CD4-positive, alpha-beta T cell treated with Interleukin-15 for 4 hours (primary cell): ENCODE measurements at places on chromosomes 5 and 9.
A peak's percentile ranks its signal among the peaks of the same experiment; 100 is the strongest.

GRCh38 chr5:67935908-67936566 is 279.5 kb upstream of the PIK3R1 start:
- no peak for DNase-seq

DNA sequence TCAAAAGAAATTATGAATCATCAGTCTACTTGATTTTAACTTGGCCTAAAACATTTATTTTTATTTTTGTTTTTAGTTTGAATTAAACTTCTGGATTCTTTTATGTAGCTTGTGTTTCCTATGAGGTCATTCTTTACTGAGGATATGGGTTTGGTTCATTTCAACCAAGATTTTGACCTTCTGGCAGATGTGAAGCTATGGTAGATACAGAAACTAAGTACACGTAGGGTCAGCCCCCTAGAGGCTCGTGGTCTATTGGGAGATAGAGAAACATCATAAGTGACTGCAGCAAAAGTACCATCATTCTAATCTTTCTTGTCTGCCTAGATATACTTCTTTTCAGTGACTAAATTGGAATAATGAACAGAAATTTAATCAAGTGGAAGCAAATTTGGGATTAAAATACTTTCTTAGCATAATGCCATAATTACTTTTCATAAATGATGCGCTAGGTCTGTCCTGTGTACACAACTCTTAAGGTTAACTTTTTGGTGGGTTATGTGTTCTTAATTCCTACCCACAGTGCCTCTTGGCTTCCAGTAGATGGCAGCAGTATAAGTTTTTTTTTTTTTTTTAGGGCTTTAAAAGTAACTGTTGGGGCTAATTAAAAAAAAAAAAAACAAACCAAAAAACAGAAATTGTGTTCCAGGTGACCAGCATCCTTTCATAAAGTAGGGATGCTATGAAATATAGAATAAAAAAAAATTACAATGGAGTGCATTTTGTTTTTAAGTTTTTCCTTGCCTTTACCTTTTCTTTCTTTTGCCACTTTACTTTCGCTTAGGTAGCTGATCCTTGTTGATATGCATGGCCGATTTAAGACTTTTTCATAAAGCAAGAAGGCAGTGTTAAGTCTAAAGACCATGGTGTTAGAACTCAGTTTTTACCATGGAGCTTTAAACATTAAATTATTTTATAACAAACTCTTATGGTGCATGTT is 49.9 kb downstream of the LRRTM2 start:
- DNase-seq, result no peak

GRCh38 chr5:64156261-64156660 is 9.4 kb upstream of the RNF180 start:
- no peak for DNase-seq

DNA sequence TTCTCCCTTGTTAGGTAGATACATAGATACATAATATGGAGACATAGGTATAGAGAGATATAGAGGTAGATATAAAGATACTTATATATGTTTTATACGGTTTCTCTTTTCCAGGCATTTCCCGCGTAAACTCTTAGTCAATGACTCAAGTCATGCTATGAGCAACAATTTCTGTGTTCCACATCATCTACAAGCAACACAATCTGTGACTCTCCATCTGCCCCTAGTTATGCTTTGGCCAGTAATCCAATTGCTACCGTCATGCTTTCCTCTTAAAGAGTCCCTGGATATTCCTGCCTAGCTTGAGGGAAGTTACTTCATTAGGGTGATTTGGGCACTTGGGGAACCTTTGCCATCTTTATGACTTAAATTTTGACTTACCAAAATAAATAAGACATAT is 129.0 kb upstream of the ADAMTS16 start:
- DNase-seq, result no peak

- peak; percentile 88 for DNase-seq
These were observed 3.6 kb upstream of the PFN3 start for GRCh38 chr5:177403792-177404640.

GRCh38 chr9:98091735-98092612 is 27.0 kb downstream of the TRIM14 start:
- DNase-seq, result no peak

DNA sequence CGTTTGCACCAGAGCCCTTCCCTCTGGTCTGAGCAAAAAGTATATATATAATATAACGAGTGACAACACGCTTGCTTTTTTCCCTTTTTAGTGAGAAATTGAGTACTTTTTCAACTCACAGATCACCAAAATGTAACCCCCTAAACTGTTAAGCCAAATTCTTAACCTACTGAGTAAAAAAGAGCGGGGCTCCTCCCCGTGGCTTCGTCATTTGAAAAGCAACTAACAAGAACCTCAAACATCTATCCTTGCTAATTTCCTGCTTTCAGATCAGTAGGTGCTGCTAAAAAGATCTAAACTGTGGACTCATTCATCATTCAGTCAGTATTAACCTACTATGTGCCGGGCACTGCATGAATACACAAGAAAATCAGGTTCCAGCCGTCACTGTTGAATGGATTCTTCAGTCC is 1.0 kb upstream of the PTBP3 start:
- DNase-seq, result peak; percentile 62

GRCh38 chr5:158852622-158853021 is 247.1 kb downstream of the EBF1 start:
- no peak for DNase-seq

- DNase-seq, result no peak
These were observed 670.8 kb downstream of the ACTL7B start for GRCh38 chr9:108184941-108185340.

DNA sequence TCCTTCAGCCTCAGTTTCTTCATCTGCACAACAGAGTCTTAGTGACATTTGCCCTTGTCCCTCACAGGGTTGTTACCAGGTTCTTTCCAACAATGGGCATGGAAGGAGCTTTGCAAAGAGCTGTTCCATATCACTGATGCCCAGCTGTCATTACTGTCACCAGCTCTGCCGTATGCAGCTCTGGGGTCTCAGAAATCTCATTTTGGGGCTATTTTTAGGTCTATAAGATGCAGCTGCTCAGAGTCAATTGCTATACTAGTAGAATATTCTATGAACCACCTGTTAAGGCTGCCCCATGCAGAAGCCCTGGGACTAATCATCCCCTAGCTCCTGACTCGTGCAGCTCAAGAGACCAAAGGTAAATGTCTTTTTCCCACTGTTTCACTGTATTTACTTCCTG is 105.1 kb upstream of the TNPO1 start:
- DNase-seq, result no peak

GRCh38 chr5:82332064-82332855 is 54.1 kb upstream of the RPS23 start:
- no peak for DNase-seq

- DNase-seq, result no peak
These were observed 838.0 kb upstream of the WWC1 start for GRCh38 chr5:167453246-167454030.

- no peak for DNase-seq
These were observed 88.9 kb upstream of the TRPM3 start for GRCh38 chr9:71210326-71210725.

- no peak for DNase-seq
These were observed 249.2 kb upstream of the IRX4 start for GRCh38 chr5:2131826-2132496.

DNA sequence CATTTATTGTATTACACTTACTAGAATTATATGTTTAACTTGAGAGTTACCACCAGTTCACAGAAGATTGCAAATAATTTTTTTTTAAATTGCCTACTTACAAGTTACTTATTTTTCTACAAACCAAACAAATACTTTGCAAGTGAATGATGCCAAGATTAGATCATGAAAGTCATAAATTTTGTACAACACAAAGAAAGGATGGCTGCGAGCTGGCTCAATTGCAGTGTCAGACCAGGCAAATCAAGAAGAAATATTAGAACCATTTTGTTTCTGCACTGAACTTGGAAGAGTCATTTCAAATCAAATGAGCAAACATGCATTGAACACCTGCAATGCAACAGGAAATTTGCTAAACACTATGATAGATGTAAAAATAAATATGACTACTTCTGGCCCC is 97.3 kb downstream of the PLCXD3 start:
- DNase-seq, result no peak
